ENCODE measurements at places on chromosomes 16 and 17.

GRCh38 chr17:64087252-64088005 is 42.5 kb downstream of the ERN1 start:
- no peak for DNase-seq

DNA sequence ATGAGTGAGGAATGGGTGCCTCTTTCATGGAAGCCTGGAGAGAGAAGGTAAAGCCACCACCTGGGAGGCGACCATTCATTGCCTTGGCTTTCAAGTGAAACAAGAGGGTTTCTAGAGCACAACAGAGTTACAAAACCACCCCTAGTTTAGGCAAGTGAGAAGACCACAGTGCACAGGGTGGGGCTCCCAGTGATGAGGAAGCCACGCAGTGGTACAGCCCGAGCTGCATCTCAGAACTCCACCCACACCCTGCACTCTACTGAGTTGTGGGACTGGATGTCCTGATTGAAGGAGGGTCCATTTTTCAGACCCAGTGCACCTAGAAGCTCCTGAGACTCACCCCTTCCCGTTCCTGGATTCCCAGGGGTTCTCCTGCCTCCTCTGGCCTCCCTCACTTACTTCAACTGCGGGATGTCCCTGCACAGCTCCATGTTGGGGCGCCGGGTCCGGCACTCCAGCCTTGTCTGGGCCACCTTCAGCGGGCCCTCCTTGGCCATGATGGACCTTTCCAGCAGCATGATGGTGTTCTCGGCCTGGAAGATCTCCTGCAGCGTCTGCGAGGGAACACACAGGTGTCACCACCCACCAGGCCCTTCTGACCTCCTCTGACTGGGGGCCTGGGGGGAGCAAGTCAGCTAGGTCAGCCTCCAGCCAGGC is 55.1 kb upstream of the EMP2 start:
- no peak for DNase-seq

DNA sequence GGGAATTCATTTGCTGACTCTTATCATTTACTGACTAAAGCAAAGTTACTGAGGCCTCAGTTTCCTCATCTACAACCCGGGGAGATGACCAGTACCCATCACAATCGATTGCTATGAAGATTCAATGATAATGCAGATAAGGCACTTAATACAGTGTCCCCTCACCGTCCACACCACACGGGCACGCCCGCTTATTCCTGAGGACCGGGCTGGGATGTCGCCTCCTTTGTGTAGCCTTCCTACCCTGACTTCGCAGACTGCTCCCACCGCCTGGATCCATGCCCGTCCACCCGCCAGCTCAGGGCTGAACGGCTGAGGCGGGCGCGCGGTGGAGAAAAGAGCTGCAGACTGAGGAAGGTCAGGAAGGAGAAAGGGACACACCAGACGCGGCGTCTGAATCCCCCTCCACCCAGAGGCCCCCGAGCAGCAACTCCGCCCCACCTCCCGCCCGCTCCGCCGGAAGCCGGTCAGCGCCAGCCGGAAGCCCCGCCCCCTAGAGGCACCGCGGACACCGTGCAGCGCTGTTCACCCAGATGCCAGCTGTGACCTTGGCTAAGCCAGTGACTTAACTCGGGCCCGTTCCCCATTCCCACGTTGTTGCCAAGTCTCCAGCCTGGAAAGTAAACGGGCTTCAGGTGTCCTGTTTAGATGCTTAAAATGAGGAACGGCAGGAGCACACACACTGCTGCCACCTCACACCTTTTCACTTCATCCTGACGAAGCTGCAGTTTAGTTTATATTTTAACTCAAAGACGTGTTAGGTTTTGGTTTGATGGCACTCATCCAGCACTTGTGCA is at the start of gene KRABD2:
Gene KRABD2 (minus strand): TSS at position 434 of the 797 bp plus-strand sequence.
- peak; percentile 79 for DNase-seq

- no peak for DNase-seq
Measured at GRCh38 chr16:6957681-6958080, 375.0 kb upstream of the RBFOX1 start.

GRCh38 chr16:1272453-1273198 is 16.8 kb downstream of the TPSD1 start:
- no peak for DNase-seq

DNA sequence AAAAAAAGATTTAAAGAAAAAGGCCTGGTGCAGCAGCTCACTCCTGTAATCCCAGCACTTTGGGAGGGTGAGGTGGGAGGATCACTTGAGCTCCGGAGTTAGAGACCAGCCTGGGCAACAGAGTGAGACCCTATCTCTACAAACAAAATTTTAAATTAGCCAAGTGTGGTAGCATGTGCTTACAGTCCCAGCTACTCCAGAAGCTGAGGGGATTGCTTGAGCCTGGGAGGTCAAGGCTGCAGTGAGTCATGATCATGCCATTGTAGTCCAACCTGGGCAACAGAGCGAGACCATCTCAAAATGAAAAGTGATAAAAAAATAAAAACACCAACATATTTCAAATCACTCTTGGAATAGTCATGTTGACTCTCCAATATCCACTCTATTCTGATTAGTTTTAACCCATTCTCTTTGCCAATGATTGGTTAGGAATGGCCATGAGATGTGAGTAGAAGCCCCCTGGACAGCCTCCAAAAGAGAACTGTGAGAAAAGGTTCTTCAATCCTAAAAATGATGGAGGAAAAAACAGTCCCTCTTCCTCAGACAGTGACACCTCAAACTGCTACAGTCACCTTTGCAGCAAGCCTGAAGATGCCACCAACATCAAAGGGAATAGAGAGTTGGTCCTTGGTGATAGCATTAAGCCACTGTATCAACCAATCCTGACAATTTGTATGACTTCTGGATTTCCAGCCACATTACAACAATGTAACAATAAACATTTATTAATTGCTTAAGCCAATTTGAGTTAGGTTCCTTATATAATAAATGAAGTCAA is 2.9 kb upstream of the KANSL1 start:
- DNase-seq, result no peak
